AG08395 (cell line): ENCODE measurements at places on chromosomes 6 and 20.

DNA sequence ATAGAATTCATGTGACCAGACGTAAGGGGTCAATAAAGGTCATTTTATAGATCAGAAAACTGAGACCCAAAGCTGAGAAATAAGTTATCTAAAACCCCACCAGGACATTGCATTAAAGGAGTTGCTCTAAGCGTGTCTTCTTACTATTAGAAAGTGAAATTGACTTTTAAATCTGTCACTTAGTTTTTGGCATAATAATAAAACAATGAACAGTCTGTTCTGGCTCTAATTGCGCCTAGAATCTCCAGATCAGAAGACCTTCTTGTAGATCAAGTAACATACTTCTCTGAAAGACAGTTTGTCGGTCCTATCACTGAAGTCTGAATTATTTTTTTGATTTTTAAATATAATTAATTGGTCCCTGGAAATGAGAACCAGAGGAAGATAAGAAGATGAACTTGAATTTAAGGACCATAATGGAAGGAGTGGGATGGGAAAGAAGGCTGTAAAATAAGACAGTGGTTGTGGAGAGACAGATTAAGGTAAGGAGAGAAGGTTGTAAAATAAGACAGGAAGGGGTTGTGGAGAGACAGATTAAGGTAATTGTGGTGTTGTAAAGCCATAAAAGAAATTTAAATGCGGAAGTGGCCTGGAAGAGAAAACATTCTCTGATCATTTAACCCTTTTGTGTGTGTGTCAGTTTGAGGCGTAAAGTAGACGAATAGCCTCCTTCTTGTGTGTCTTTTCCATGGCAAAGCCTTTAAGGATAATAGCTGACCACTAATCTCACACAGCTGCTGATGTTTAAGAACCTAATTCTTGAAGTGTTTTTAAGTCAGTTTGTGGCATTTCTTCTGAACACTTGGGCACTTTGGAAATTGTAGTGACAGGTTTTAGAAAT is 20.1 kb downstream of the TOP1 start:
- DNase-seq, result no peak

DNA sequence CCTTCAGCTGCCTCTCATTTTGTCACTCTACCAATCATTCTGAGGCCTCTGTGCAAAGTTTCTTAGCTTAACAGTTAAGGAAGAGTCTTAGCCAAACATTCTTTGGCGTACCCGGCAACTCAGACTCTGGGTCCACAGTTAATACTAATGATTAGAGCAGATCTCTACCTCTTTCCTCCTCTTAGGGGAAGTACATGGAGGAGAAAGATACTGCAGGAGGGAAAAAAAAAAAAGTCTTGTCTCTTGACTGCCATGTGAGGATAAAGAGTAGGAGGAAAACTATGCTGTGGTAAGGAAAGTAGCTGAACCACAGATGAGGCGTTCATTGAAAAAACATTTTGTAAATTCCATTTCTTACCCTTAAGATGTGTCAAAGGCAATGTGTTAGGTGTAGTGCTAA is 44.0 kb upstream of the MARCKS start:
- DNase-seq, result peak; percentile 74

DNA sequence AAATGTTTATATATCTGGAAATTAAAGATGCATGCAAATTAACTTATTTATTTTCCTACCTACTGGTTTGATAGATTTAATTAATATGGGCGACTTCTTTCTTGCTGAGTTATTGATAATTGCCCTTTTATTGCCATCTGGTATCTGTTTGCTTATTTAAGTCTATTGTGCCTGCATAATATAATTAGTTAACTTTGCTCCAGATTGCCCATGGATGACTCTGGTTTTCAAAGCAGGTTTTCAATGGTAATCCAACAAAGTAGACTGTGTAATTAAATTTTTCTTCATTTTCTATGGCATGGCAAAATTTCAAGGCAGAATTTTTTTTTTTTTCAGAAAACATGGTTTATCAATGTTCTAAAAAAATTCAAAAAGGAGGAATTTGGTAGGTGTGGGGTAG is 1092.0 kb downstream of the GRIK2 start:
- DNase-seq, result no peak

- DNase-seq, result no peak
Observed at GRCh38 chr20:63454731-63455567, 17.5 kb downstream of the KCNQ2 start.

GRCh38 chr6:155314092-155314772 is at the start of gene TFB1M:
TSS of gene TFB1M (minus strand) at chr6:155314484. CDS start at chr6:155314428, 56 bp downstream.
- peak; percentile 96 for DNase-seq

DNA sequence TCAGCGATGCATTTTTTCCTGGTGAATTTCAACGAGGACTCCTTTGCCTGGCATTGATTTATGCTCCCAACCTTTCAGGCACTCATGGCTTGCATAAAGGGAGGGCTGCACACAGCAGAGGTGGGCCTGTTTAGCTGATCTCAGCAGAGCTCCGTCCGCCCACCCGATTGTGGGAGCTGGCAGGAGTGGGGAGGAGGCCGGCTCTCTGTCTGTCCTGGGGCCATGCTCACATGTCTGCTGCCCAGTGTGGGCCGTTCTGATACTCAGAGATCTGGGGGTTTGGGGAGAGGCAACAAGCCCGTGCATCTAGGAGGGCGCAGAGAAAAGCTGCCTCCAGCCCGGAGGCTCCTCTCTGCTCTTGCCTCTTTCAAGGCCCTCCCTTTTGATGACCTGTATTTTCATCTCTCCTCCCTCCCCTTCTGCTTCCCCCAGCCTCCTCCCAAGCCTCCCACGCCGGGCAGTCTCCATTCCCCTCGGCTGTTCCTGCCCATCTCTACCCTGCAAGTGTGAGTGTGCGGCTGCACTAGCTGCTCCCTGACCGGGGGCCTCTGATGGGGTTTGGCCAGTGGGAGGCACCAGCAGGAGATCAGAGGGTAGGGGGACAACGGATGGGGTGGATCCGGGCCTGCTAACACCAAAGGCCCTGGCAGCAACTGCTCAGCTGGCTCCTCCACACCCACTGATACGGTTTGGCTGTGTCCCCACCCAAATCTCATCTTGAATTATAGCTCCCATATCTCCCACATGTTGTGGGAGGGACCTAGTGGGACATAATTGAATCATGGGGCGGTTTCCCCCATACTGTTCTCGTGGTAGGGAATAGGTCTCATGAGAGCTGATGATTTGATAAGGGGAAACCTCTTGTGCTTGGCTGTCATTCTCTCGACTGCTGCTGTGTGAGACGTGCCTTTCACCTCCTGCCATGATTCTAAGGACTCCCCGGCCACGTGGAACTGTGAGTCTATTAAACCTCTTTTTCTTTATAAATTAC is 39.6 kb upstream of the MLN start:
- no peak for DNase-seq

DNA sequence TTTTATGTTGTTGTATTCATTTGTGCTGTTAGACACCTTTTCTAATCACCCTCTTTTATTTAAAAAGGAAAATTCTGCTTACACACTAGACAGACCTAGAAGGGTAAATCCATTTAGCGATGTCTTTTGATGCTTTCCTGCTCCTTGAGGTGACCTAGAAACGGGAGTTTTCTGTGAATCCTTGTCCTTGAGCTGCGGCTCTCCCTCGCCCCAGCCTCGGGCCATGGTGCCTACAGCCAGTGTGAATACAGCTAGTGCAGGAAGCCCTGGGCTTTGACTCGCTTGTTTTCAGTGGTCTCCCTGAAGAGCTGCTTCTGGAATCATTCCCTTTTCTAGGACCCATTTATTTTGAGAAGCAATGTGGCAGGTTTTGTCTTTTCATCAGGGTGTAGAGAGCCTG is 17.6 kb upstream of the ADRM1 start:
- no peak for DNase-seq

- peak; percentile 67 for DNase-seq
Observed at GRCh38 chr6:106309766-106310373, 15.7 kb downstream of the ATG5 start.

GRCh38 chr20:17622851-17623508 is 53.1 kb downstream of the DSTN start:
- no peak for DNase-seq

DNA sequence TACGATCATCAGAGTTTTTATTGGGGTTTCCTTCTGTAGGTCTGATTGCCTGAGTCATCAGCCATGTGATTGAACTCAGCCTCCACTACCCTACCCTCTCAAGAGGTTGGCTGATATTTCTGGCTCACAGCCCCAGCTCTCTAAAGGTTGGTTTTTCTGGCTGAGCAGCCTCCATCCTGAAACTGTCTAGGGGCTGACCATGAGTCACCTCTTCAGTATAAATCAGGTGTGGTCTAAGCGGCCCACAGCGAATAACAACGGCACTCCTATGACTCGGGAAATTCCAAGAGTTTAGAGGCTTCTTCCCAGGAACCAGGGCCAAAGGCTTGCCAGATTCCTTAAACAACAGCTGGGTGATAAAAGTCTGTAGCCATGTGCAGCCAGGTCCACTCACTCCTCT is 115.5 kb downstream of the SOD2 start:
- no peak for DNase-seq

DNA sequence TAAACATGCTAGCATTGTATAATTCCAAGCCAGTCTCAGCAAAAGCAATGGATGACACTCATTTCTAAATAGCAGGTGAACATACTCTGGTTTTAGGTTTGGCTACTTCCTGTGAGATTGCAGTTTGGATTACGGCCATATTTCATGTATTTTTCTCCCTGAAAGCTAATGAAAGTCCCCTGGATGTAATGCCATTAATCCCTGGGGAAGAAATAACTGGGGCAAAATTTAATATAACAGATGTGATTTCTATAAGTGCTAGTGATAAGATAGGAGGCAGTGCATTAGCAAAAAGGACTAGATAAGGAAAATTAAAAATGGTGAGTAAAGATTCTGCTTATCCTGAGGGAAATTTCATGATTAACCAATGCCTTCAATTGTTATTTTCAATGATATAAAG is 238.2 kb downstream of the ADGRB3 start:
- no peak for DNase-seq

DNA sequence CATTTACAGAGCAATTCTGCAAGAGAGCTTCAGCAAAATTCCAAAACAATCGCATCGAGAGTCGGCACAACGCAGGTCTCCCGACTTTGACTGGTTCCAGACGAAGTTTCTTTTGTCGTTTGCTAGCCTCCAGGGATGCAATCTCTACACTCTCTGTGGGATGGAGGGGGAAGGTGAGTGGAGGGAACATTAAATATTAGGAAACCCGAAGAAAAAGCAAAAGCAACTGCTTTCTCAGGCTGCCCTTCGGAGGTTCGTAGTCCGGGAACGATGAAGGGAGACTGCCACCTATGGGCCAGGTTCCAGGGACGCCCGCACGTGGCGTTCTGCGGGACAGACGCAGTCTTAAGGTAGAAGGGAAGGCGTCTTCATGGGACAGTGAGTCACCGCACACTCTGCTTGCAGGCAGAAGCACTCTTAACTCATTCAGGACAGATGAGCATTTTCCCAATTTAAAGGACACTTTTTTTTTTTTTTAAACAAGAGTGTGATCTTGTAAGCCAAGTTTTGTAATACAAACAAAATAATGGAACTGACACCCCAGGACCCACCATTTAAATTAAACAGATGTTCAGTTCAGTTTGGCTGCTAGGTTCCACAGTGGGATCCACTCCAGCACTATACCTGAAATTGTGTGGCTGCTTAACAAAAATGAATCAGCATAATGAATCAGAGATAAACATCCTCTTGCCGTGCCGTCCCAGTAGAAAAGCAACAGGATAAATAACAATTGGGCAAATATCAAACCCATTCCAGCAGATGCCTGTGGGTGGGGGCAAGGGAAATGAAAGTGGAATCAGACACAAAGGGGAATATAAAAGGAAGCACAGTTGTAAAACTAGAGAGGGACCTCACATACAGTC is 65.8 kb upstream of the ARMC2 start:
- DNase-seq, result peak; percentile 84

GRCh38 chr6:127637830-127638409 is 60.9 kb downstream of the C6orf58 start:
- no peak for DNase-seq

DNA sequence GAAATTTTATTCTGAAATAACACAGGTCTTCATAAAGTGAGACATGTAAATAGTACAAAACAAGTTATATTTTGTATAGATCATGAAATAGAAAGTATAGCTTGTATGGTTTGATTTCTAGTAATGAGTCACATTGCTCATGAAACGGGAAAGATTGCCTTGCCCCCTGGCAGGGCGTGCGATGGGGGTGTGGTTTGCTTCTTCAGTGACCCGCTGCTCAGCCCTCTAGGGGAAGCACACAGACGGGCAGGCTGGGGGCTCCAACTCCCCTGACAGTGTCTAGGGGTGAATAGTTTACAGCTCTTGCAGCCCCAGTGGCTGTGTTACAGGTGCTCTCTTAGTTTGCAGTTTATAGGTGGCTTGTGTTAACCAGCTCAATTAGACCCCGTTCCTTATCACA is 170.5 kb upstream of the RGS17 start:
- DNase-seq, result no peak

GRCh38 chr6:142773324-142773723 is 171.7 kb downstream of the HIVEP2 start:
- DNase-seq, result no peak

GRCh38 chr6:52877786-52878185 is 31.7 kb downstream of the GSTA3 start:
- DNase-seq, result no peak

DNA sequence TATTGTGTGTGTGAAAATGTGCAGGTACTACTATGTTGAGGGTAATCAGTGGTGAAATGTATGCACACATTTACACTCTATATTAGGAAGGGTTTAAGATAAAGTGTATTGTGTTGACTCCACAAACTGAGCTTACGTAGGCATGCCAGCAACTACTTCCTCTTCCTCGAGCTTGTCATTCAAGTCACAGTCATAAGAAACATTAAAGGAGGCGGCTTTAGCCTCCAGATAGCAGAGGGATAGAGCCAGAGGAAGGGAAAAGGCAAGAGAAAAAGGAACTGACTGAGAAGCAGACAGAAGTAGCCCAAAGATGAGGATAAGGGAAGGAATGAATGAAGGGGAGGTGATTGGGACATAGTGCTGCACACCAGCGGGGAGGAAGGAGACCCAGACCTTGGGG is 55.2 kb downstream of the SMLR1 start:
- no peak for DNase-seq

DNA sequence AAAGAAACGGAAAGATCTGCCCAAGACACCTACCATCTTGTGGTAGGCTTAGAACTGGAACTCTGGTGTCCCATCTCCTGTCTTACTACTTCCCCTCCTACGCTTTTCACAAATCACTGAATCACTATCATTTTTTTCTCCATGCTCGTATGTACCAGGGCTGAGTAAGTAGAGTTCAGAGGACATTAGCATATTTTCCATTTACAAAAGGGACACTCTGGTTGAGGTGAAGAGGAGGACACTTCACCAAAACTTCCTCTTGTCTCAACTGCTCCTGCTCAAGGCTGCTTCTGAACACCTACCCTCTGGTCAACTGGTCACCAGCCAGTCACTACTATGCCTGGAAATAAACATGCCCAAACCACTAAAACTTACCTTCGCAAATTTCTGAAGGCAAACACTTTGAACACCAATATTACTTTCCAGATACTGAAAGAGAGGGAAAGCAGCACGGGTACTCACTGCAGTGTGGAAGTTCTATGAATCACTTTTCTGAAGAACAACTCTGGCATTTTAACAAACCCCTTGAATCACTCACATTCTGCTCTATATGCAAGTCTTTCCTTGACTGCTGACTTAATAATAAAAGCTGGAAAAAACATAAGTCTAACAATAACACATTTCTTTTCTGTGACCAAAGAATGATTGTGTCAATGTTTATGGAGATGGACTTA is 123.3 kb downstream of the INSM1 start:
- peak; percentile 21 for DNase-seq

GRCh38 chr20:59512651-59513050 is 91.7 kb upstream of the PHACTR3 start:
- DNase-seq, result no peak
